Islet precursor cell (in vitro differentiated cells): ENCODE measurements at places on chromosomes 6 and 20.

DNA sequence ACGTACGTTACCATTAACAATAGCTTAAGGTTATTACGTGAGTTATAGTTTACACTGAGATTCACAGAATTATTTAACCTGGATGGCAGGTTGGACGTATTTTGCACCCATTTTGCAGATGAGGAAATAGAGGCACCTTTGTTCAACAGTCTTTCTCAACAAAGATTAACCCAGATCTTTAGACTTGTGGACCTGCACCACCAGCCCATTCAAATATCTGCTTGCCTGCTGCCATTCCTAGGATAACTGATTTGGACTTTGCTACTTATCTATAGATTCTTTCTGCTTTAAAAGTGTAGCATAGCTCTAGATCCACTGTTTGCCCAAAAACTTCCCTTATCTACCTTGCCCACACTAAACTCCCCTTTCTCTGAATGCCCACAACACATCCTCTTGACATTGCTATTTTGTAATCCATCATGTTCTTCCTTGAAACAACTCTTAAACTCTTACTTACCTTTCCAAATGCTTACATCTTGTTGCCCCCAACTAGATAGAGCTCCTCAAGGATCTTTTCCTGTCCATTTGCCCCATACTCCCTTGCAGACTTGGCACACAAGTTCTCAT is 56.4 kb upstream of the TNFAIP3 start:
- no peak for DNase-seq

GRCh38 chr6:1485678-1486077 is 96.3 kb downstream of the FOXF2 start:
- no peak for DNase-seq

DNA sequence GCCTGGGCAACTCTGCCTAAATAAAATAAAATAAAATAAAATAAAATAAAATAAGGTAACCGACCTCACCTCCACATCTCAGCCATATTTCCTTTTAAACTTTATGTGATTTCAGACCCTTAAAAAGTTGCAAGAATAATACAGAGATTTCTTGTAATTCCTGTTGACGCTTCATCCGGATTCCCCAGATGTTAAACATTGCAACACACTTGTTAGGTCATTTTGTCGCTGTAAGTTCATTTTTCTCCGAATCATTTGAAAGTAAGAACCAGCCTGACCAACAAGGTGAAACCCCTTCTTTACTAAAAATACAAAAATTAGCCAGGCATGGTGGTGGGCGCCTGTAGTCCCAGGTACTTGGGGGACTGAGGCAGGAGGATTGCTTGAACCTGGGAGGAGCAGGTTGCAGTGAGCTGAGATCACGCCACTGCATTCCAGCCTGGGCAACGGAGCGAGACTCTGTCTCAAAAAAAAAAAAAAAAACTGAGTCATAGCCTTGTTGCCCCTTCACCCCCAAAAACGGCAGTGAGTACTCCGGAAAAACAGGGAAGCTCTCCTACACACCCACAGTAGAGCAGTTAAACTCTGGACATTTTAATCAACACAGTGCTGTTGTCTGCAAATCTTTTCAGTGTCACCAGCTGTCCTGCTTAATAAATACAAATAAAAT is 5.9 kb downstream of the PYGB start:
- DNase-seq, result no peak

- no peak for DNase-seq
Measured at GRCh38 chr6:136039185-136039584, 187.7 kb downstream of the PDE7B start.

DNA sequence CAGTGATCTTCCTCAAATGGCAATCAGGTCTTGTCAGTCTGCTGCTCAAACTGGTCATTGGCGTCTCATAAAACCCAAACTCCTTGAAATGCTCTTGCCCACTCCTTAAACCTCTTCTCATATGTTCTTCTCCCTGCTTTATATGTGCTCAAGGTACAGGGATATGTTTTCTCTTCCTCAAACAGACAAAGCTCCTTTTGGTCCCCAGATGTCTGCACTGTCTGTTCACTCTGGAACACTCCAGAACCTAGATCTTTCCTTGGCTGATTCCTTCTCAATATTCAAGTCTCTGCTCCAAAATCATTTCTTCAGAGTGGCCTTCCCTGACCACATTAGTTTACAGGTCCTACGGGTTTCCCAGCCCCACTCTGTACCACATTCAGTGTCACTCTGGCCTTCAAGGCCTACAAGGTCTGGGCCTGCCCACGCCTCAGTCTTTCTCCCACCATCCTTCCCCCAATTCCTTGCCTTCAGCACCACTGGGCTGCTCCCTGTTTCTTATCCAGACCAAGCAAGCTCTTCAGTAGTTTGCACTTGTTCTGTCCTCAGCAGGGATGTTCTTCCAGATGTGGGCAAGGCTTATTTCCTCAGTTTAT is 9.0 kb downstream of the THEMIS start:
- no peak for DNase-seq
